ENCODE measurements at places on chromosomes 6 and 20.

DNA sequence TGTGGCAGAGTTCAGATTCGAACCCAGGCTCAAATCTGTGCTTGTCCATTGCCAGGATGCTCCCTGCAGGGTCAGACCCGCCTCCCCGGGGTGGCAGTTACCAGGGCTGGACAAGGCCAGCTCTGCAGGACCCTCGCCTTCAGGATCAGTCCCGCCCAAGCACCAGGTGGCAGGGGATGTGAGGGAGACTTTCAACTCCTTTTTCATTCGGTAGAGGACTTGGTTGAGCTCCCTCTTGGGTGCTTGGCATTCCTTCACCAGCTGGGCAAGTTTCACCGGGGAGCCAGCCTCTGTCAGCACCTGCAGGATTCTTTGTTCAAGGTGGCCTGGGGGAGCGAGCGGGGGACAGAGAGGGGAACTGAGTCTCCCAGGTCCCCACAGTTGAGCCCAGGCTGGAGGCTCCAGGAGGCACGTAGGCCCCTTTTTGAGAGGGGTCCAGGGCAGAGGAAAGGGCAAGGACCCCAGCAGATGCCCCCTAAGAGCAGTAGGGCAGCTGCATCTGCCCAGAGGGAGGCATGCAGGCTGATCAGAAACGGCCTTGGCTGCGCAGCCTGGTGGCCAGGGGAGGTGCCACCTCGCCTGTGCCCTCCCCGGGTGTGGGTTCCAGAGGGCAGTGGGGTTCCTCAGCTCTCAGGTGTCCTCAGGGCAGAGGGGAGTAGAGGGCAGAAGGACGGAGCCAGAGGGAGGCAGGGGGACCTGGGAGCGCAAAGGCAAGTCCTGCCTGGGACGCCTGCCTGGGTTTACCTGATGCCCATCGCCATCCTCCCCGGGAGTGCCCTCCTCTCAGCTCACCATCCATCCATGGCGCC, 3.9 kb downstream of the ZBP1 start:
- DNase-seq = no peak

DNA sequence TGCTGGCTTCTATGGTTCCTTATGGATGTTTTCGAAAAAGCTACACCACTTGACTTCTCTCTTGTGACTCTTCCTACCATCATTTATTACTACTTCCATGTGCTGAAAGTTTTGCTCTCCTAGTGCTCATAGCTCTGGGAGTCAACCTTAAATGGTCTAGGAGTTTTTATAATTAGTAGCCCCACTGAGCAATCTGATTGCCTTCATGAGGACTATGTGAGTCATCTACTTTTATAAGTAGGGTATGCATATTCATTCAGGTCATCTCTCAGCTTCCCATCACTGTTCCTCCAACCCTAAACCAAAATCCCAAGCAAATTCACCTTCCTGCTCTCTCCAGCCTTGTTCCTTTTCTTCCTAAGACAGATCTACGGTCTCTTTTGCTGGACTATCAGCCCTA, 17.4 kb upstream of the FAXC start:
- no peak for DNase-seq

- peak; percentile 1 for DNase-seq
Measured at GRCh38 chr6:97524811-97525210, 241.8 kb upstream of the MMS22L start.

GRCh38 chr6:34904990-34905613, 16.0 kb downstream of the ANKS1A start:
- no peak for DNase-seq

DNA sequence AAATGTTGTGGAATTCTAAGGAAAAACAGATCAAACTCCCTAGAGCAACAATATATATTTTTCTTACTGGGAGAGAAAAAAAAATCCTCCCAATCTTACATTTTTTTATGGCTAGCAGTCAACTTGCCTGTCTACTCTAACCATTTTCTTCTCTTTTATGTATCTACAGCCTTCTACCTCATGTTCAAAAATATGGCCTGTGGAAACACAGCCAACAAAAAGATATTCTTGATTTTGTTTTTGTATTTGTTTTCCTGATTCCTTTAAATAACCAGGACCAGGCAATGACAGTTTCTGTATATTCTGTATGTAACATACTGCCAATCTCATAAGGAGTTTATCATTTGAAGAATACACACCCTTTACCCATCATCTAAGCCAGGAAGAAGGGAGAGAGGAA, 13.0 kb upstream of the SLC16A10 start:
- DNase-seq = no peak

DNA sequence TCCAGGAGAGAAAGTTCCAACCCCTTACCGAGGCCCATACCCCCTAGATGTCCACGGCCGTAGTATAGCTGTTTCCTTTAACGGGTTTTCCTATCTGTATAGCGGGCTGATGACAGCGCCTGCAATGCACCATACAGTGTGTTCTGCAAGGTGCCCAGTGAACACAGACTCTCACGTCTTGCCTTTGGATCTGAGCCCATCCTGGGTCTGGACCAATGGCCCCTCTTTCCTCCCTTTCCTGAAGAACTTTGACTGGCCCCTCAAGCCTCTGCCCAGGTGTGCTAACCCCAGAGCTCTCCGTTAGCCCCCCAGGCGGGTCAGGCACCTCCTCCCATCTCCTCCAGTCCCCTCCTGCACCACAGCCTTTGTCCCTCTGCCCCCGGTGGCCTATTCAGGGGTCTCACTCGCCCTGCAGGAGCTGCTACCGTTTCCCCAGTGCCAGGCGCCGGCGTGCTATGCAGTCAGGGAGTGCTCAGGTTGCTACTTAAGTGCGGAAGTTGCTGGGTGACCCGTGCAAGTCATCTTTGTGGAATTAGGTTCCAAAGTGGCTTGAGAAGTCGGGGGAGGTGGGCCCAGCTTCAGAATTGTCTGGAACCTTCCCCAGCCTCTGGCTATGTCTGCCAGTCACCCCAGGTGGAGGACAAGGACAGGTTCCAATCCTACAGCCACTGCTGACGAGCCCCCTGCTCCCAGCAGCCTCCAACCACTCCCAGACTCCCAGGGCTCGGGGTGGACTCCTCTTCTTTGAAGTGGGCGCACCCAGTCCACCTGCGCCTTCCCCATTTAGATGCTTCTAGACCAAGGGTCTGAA, 35.0 kb upstream of the ZBP1 start:
- DNase-seq = no peak

- peak; percentile 47 for DNase-seq
Measured at GRCh38 chr20:50464026-50464724, 46.0 kb upstream of the PTPN1 start.

DNA sequence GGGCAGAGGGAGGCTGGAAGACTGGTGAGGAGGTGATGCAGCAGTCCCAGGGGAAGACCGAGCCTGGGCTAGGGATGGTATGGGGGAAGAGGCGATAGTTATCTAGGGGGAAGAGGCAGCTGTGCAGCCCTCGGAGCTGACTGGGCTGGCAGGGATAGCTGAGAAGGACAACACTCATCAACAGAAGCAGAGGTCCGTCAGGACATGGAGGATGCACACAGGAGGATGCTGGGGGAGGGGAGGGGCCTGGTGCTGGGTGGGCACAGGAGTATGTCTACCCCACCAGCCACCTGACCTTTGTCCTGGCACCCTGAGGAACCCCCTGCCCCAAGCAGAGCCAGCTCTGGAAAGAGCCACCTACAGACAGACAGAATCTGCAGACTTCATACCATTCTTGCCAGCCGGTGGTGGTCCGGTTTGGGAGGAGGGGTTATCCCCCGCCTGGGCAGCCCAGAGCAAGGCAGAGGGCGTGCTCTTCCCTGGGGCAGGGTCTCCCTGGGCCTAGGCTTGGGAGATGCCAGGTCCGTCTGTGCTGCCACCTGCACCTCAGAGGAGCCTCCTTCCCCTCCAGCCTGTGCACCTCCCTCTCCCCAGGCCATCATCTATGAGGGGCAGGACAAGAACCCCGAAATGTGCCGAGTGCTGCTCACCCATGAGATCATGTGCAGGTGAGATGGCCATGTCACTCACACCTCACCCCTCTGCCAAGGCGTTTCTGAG, 14.9 kb downstream of the EBF4 start:
- no peak for DNase-seq

GRCh38 chr6:34616227-34616585, 60.1 kb upstream of the SPDEF start:
- DNase-seq = no peak

- peak; percentile 6 for DNase-seq
Measured at GRCh38 chr20:57498425-57499400, 26.2 kb downstream of the CTCFL start.

- DNase-seq = no peak
Measured at GRCh38 chr6:32176476-32177182, 745 bp upstream of the AGPAT1 start.

DNA sequence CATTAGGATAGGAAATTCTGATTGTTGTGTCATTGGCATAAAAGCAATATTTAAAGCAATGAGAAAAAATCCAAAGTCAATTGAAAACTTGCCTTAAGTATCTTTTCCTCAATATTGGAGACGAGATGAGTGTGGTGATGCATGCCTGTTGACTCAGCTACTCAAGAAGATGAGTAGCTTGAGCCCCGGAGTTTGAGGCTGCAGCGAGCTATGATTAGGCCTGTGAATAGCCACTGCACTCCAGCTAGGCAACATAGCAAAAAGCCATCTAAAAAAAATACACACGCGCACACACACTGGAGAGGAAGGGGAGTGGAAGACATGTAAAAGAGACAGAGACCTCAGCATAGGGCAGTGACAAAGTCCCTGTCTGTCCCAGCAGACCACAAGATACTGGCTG, 9.7 kb upstream of the MARCKS start:
- no peak for DNase-seq

DNA sequence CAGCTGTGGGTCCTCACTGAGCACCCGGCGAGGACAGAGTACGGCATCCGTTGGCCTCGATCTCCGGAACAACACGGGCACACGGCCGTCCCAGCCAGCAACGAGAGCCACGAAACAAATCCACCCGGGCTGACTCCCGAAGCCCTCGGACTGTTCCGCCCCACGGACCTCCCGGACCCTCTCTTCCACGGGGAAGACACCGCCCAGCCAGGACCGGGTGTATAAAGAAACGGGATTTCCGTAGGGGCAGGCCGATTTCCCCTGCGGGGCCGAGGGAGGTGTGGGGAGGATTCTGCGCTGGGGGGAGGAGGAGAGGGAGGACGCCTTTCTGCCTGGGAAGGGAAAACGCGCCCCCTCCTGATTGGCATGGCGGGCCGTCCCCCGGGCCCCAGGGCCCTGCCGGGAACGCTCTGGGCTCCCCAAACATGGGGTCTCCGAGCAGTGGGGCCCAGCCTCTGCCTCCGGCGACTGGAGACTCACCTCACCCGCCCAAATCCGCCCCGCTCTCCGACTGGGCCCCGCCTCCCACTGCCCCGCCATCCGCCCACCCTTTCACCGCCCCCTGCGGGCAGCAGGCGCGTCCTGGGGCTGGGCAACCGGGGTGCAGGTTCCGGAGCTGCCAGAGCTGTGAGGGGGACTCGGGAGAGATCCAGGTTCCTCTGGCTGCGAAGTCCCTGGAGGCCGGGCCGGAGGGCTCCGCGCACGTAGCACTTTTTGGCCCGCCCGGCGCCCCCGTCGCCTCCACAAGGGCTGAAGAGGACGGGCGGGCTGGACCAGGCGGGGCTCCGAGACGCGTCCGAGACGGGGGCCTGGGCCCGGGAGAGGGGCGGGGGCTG, 679 bp upstream of the PPDPF start:
- peak; percentile 23 for DNase-seq

DNA sequence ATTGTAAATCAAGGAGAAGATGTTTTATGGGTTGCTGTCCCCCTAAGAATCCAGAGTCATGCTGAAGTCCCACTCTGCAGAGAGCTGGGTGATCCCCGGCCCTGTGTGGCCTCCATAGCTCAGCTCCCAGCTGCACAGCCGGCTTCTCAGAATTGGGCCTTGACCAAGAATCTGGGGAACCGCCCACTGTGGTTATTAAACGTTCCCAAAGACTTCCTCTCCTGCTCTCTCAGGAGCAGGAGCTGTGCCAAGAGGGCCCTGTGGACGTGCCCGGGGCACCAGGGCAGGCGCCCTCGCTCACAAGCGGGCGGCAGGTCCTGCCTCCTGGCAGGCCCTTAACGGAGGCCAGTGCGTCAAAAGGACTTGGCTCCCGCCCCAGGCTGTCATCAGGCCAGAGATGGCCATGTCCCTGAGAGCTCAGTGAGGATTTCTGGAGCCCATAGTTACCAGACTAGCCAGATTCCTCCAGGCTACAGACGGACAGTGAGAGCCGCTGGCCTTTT, 30.4 kb downstream of the ZC3H12D start:
- DNase-seq = peak; percentile 93

DNA sequence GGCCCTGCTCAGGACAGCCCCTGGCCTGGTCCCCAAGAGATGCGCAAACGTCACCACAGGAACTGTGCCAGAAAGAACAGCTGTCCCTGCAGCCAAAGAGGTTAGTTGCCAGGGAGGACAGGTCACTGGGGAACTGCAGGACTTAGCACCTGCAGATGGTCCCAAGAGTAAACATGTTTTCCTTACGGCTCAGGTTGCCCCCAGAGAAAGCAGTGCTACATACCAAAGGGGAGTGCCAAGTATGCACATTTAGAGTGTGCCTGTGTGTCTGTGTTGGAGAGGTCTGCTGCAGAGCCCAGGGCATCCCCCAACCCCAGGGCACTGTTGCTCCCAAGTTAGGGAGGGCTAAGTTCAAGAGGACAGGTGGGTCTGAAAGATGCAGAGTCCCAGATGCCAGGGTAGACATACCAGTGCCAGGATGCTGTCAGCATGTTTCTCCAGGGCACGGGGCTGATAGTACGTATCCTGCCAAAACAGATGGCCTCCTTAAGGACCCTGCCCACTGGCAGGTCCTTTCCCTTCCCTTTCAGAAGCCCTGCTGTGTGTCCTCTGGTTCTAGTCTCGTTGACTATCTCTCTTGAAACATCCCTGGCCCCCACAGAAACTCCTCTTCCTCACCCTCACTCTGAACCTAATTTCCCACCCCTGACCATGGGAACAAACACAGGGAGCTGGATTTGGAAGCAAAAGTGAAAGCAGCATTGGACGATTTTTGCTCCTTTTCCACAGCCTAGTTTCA, 1.3 kb downstream of the ABHD16A start:
- DNase-seq = peak; percentile 33

GRCh38 chr6:162621246-162621645, 106.3 kb downstream of the PRKN start:
- DNase-seq = peak; percentile 41

- DNase-seq = no peak
Measured at GRCh38 chr6:40764726-40765125, 177.6 kb upstream of the LRFN2 start.

DNA sequence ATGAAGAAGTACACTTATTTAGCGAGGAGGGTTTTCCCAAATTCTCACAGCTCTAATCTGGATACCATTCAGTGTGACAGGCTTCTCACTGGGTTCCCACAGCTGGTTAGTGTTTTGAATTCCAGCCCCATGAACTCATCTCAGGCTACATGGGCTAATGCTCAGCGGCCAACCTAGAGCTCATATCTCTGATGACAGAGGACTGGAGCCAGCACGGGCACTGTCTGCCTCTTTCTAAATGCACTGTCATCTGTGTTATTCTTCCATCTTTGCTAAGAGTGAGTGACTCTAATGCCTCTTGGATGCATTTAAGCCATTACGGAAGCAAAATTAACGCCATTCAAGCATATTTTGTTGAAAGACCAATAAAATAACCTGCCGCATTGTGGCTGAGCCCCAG, 308.9 kb upstream of the JAG1 start:
- peak; percentile 86 for DNase-seq

DNA sequence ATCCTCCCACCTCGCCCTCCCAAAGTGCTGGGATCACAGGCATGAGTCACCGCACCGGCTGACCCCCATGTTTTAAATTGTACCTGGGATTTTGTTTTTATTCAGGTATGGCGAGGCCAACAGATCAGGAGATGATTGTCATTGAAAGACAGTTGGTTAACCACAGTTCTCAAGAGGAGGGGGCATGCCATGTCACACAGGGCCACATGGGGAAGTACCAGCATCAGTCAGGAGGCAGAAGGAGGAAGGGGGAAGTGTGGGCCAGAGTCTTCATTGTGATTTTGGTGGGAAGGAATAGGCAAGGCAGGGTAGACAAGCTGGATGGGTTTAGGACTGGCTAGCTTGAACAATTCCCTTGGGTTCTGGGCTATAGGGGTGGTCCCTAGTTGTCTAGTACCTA, 9.9 kb upstream of the MMP9 start:
- no peak for DNase-seq
